ENCODE measurements at places on chromosomes 6 and 20. TPM values are rescaled to one million over a fixed set of nuclear protein-coding genes. Genes with fewer than 3 reads are reported as not detected.

Gene LY86
- 3.6 TPM for total RNA-seq

Gene PRICKLE4
- total RNA-seq: 8.8 TPM

Gene SLC22A1
- 2.8 TPM for total RNA-seq

Gene SLC35D3
- not detected for total RNA-seq

Gene AGER
- total RNA-seq: 12.7 TPM

Gene IL17F
- not detected for total RNA-seq

Gene SLA2
- total RNA-seq: 1.0 TPM

Gene CST4
- not detected for total RNA-seq

Gene KIAA1755
- total RNA-seq: 9.3 TPM

Gene TBX18
- total RNA-seq: 75.2 TPM

Gene TSPO2
- total RNA-seq: not detected

Gene SIM1
- total RNA-seq: 0.10 TPM

Gene ADGRF1
- not detected for total RNA-seq

Gene TSBP1
- total RNA-seq: not detected
